ENCODE measurements at places on chromosomes 12 and 14.
A peak's percentile ranks its signal among the peaks of the same experiment; 100 is the strongest.

GRCh38 chr12:21428241-21428640 lies 9.2 kb upstream of the PYROXD1 start:
- DNase-seq: peak; percentile 25

DNA sequence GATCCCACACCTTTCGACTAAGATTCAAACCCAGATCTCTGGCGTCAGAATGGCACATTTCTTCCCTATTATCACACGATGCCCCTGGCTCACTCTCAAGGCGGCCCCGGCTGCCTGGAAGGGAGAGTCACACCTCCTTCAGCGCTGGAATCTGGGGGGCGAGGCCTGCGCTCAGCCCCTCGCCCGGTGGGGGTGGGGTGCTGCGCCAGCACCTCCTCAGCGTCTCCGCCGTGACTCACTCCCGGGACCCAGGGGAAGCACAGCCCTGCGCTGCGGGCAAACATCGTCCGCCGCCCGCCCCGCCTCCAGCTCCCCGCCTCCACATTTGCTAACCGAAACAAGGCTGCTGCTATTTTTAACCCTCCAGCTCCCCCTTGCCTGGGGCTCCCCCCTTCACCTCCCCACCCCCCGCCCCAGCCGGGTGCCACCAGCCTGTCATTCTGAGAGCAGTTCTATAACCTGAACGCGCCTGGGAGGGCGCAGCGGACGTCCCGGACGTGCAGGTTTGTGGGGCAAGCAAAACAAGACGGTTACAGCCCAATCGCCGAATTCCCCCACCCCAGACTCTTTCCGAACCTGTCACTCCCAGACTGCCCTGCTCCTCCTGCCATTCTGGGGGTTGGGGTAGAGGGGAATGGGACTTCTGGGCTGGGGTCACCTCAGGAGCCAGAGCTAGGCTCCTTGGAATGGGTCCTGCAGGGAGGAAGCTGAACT lies 6.7 kb downstream of the HDAC7 start:
- DNase-seq: peak; percentile 58

GRCh38 chr14:49975276-49975675 lies 82.4 kb downstream of the ARF6 start:
- DNase-seq: peak; percentile 39

- DNase-seq: no peak
Observed at GRCh38 chr12:53754633-53755264, 3.0 kb upstream of the CISTR start.

- DNase-seq: no peak
Observed at GRCh38 chr14:102696332-102696731, 80.9 kb upstream of the TRAF3 start.

DNA sequence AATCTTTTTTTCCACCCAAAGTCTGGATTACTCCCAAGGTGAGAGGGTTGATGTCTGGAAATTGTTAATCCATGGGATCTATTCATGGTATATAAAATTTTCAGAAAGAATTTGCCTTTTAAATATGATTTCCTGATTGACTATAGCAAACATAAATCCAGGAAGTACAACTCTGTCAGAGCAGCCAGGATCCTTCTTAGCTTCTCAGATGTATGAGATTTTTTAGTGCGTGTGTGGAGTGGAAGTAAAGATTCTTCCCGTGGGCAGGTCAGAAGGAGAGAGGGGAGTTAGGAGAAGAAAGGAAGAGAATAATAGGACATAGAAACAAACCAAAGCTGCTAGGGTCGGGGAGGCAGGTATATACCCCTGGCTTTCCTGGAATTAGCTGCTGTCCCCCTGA lies 159.3 kb downstream of the FBXL14 start:
- DNase-seq: no peak

All from lung microvascular endothelial cell (primary cell).